ENCODE measurements at places on chromosomes 6 and 20.

- no peak for DNase-seq
These were observed 124.5 kb downstream of the TAF4 start for GRCh38 chr20:61940976-61941720.

GRCh38 chr6:125745281-125746018 is 4.0 kb upstream of the HEY2 start:
- no peak for DNase-seq

GRCh38 chr20:11267131-11267761 is 593.4 kb upstream of the JAG1 start:
- no peak for DNase-seq

GRCh38 chr20:10268636-10269035 is 50.0 kb downstream of the SNAP25 start:
- DNase-seq: no peak

GRCh38 chr20:50054626-50055511 is 58.1 kb downstream of the UBE2V1 start:
- DNase-seq: no peak

DNA sequence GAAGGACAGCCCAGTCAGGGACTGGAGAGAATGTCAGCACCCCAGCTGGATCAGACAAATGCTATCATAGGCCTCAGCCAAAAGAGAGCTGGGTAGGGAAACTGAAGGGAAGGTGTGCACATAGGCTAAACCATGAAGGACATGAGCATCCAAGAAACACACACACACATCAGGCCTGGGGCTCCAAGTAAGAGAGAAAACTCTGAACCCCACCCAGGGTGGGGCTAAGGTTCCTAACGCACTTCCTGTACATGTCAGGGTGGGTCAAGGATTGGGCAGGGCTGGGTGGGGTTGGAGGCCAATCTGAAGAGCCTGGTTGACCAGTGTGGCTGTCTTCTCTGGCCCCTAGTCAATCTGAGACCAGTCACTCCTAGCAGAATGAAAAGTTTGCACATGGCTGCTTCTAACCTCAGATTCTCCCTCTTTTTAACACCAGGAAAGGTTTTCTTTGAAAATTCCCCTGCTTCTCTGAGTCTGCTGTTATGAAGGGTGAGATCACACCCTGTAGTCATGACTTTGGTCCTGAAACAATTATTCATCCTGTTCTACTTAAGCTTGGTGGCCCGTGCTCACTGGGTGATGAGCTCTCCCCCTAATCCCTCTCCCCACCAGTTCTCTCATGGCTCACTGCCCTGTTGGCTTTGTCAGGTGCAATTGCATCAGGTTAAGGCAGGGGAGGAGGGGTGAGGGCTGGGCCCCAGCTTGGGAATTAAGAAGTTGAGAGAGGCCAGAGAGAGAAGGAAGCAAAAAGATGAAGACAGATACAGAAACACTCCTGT is 88.4 kb downstream of the MAFB start:
- DNase-seq: no peak

GRCh38 chr6:170005665-170006064 is 254.2 kb downstream of the ERMARD start:
- no peak for DNase-seq

DNA sequence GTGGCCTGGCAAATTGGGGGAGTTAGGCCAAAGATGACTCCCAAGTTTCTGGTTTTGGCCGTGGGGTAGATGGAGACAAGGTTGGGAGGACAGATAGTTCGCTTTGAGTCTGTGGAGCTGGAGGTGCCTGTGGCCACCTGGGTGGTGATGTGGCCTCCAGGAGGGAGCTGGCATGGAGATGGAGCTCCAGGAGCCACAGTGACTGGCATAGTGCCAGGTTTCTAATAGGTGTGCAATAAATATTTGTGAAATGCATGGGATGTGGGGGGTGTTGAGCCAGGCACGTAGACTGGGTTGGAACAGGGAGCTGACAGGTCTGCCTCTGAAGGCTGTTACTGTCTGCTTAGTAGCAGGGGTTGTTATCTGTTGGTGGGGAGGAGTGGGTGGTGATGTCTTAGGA is 102.7 kb downstream of the PAX1 start:
- DNase-seq: no peak

DNA sequence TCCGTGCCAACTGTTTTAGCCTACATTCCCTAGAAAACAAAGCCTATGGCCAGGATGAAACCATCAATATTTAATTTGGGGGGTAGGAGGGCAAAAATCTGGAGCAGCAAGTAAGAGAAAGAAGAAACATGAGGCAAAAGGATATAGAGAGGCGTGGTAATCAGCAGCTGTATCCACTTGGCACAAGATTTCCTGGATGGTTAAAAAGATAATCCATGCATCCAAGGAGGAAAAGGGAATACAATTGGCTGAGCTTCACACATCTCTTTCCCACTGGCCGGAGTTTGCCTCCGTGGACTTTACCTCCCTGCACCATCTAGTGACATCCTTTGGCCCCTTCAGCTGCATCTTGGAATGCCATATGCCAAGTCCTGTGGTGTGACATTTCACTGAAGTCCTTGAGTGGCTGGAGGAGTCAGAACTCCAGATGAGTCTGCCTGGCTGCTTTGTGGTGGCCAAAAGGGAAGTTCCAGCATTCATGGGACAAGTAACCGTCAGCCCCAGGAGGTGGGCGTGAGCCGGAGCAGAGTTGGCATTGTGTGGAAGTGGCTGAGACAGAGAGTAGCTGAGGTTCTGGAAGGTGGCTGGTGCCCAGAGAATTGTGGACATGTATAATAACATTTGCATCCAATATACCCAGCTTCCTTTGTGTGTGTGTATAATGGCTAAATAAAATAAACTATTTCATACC is 13.7 kb upstream of the TMX4 start:
- DNase-seq: no peak

GRCh38 chr6:44411141-44411540 is 23.6 kb downstream of the CDC5L start:
- no peak for DNase-seq

- DNase-seq: no peak
These were observed 443.7 kb downstream of the GJA1 start for GRCh38 chr6:121879149-121879548.

DNA sequence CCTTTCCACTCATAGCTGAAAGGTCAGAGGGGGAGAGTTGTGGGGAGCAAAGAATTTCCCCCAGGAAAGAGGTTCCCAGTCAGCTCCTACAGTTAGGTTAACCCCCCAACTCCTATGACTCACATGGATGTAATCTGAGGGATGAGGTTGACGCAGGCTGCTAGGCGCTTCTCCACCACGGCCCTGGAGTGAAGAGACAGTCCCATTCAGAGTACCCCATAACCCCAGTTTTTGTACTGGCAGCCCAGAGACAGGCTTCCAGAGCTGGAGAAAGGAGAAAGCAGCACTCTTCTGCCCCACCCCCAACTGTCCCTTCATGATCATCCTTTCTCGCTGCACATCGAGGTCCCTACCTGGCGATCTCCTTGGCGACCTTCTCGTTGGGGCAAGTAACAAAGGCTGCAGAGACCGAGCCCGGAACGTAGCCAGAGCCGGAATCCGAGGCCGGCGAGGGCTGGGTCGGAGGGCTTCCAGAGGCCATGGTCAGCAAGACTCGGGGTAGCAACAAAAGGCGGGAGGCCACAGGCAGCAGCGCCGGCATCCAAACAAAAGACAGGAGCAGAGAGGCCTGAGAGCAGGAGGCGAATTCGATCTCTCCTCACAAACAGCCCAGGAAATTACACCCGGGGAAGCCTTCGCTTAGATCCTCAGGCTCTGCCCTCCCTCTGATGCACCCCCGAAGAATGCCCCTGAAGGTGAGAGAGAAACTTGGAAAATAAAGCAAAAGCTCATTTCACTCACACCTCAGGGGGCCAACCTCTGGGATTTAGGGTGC is 592 bp downstream of the CUTA start:
- DNase-seq: no peak

GRCh38 chr6:145814035-145814500 is 527 bp downstream of the FBXO30 start:
- no peak for DNase-seq

- DNase-seq: peak; percentile 79
These were observed 1.8 kb downstream of the RALGAPA2 start for GRCh38 chr20:20710443-20711315.

DNA sequence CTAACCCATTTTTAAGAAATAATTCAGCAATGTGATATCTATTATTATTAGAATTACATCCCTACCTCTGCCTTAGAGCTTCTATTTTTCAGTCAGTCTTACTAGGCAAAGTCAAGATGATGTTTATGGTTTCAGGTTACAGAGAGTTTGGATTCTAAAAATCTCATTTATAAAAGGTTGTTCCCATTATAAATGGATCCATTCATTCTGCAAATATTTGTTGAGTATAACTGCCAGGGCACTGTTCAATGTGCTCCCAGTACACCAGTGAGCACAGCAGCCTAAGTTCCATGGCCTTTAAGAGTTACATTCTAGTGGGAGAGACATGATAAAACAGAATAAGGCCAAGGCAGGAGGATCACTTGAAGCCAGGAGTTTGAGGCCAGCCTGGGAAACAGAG is 75.9 kb upstream of the EYA4 start:
- DNase-seq: no peak

DNA sequence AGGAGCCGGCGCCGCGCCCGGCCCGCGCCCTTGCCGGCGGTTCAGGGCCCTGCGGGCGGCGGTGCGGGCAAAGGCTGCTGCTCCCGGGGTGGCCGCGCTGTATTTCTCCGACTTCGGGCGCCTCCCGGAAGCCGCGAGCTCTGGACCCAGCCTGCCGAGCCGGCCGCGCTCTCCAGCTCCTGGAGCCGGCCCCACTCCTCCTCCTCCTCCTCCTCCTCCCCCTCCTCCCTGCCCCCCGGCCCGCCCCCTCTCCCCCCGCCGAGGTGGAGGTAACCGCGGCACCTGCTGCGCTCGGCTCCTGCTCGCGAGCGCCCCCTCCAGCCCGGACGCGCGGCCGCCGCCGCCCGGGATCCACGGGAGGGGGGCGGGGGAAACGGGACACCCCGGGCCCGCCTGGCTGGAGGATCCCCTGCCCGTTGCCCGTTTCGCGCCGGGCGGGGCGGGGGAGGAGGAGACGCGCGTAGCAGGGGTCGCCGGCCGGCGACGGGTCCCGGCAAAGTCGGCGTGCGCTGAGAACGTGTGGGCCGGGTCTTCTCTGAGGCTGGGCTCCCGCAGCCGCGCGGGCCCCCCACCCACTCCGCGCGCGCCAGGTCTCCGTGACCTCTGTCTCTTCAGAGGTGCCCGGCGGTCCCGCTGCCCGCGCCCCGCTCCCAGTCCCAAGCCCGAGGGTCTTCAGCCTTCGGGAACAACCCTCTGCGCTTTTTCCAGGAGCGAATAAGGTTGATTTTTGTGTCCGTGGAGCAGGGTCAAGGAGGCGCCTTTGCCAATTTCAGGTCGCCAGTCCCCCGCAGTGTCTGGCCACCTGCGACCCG is at the start of gene SLC22A23:
SLC22A23 (minus strand) TSS at position 153 of the 812 bp plus-strand sequence. CDS start 491 bp downstream, outside the sequence.
- DNase-seq: no peak

DNA sequence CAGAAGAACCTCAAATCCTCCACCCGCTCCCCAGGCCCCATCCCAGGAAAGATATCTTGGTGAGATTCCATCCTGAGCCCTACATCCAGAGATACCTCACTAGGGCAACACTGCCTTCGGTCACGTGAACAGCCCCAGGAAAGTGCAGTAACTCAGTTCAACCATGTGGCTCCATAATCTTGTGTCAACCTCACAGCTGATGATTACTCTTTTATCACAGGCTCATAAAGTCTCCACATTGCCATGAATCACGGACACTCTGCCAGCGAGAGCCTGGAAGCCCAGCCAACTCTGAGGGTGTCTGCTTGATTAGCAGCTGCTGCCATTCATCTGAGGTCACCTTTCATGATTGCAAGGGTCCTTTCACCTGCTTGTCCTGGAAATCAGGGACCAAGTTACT is 175.8 kb upstream of the LRFN2 start:
- no peak for DNase-seq

DNA sequence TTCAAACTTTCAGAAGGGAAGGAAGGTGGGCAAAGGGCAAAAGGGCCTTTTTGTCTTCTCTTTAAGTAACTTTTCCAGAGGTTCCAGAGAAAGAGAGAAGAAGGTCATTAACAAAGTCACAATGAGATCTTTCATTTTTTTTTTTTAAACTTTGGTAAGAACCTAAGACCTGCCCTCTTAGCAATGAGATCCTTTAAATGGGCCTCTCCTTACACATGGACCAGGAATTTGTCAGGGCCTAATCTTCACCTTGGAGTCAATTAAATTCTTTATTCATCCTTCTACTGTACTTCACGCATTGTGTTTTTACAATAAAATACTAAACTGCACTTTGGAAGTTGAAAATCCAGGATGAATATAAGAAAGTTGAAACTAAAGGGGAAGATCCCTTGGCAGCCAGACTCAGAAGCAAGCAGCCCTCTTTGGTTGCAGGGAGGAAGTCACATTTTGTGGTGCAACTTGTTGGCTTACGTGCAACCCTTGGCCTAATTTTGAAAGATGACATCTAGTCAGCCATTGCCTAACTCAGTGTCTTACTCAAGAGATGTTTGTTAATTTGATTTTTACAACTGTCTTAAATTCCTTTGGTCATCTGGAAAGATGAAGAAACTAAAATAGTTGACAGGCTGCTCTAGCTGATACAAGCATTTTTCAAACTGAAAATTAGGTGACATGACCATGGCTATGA is 11.9 kb upstream of the TMEM170B start:
- DNase-seq: peak; percentile 100

GRCh38 chr6:21438986-21439352 is 154.6 kb upstream of the SOX4 start:
- peak; percentile 88 for DNase-seq

DNA sequence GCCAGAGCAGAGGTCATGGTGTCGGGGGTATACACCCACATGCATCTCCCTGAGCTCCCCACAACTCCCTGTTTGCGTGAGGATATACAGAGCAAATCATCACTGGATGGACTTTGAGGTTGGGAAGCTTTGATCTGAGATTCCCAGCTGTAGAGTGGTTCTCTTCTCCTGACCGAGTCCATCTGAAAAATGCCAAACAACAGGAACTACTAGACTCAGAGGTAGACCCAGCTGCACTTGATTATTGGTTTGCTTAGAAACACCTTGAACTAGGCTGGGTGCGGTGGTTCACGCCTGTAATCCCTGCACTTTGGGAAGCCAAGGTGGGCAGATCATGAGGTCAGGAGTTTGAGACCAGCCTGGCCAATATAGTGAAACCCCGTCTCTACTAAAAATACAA is 125.0 kb downstream of the UNC5CL start:
- no peak for DNase-seq

DNA sequence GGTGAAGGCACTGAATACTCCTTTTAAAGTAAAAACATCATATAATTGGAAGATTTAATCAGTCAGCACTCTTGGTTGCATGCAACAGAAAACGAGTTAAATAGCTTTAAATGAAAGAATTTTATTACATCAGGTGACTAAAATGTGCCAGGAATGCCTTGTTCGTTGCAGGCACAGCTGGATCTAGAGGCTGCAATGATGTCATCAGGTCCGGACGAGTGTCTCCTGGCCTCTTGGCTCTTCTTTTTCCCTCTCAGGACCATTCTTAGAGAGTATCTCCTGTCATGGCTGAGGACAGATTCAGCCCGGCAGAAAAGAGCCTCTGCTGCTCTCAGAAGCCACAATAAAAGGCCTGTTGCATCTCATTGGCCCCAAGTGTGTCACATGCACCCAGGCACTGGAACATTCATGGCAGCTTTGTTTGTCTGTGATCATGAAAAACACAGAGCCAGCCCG is 510.7 kb upstream of the SULF2 start:
- DNase-seq: no peak

- no peak for DNase-seq
These were observed 25.2 kb upstream of the SGK1 start for GRCh38 chr6:134343066-134343465.

- no peak for DNase-seq
These were observed 28.9 kb downstream of the GPRC6A start for GRCh38 chr6:116799945-116800344.

All from AML-193 (cell line).